ENCODE measurements at places on chromosomes 12 and 14.

DNA sequence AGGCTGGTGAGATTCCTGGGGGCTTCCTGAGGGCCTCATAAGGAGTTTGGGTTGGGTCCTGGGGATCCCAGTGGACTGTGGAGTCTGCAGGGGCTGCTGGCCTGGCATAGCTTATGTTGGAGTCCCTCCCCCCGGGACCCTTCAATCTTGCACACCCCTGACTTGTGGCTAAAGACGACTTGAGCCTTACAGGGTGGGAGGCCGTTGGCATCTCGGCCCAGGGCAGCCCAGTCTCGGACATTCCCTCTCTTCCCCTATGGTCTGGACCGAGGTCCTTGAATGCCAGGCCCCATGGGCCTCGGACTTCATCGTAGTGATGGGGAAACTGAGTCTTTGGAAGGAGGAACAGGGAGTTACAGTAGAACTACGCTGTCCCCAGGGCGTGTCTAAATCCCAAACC lies 12.5 kb downstream of the RTL1 start:
- DNase-seq, result no peak

DNA sequence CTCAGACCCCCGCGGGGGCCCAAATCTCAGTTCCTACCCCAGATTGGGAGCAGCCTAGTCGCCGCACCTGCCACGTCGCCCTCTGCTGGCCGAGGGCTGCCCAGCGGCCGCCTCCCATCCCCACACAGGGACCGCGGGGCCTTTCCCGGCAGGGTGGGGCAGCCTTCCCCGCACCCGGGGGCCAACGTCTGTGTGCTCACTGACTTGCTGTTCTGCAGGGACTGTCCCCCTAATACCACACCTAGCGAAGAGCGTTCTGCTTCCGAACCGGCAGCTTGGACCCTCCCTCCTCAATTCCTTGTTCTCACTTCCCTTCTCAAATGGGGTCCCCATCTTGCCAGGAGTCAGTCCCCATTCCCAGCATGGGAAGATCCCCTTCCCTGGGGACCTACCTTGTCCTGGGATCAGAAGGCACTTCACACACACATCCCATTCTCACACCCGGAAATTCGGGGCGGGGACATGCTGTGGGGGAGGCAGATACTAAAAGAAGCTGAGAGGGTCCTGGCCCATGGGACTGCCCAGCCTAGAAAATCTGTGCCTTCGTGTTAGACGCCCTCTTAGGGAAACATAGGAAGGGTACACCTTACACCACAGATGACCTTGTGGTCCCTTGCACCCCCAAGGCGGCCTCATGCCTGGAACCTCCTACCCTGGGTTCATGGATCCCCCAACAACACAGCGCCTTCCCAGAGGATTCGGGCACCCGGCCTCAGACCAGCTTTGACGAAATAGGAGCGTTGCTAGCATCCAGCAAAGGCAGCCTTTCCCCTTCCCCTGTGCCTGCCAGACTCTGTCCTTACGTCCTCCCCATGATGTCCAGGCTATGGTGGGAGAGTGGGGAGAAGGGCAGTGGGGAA lies 16.4 kb downstream of the ACVRL1 start:
- DNase-seq, result peak; percentile 42

GRCh38 chr14:90079576-90079975 lies 17.8 kb downstream of the KCNK13 start:
- no peak for DNase-seq

- DNase-seq, result no peak
Measured at GRCh38 chr12:43282106-43282505, 269.9 kb downstream of the ADAMTS20 start.

DNA sequence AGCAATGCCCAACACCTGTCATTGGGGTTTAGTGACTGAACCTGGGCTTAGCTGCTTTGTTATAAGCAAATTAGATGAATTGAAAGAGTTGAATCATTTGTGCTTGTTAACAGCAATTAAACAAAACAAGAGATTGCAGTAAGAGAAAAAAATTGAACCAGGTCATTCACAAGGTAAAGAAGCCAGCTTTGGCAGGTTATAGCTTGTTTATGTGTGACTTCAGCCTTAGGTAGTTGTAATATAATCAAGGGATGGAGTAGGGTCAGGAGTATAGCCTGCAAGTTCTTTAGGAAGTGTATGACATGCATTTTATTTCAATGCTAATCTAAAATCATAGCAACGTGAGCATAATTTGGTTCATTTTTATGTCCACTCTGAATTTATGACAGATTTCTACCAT lies 63.4 kb upstream of the PLEKHG3 start:
- no peak for DNase-seq

DNA sequence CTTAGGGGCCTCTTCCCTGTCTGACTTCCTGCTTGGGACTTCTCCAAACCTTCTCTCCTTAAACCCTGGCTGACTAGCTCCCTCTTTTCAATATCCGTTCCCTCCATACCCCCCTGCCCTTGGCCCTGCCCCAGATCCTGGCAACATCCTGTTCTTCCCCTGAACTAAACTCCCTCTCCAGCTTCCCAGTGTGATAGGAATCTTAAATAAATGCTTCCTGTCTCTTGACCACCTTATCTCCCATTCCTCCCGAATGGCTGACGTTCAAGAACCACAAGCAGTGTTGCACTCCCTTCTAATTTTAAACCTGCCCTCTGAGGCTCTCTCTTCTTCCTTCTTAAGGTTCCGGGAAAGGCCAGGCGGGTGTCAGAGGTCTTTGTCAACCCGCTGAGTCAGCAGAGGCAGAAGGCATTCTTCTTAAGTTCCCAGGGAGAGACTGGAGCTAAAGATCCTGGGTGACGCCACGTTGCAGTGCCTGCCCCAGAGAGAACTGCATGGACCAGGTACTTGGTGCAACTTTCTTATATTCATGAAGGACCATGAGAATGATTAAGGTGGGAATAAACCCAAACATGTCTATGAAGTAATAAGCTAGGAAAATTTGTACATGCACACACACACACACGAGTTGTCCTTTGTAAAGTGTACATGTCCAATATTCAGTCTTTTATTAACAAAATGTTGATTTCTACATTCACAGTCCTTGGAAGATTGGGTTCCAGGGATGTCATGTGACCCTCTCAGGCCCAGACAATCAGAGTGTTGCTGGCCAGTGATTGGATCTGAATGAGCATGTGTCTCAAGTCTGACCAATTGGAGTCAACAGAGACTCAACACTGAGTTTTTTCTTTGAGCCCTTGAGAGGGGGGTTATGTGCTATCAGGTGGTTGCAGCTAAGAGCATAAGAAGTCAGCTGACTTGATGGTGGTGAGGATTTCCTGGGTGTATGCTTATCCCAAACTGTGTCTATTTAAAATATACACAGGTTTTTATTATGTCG lies 420.2 kb upstream of the TBX3 start:
- DNase-seq, result no peak

DNA sequence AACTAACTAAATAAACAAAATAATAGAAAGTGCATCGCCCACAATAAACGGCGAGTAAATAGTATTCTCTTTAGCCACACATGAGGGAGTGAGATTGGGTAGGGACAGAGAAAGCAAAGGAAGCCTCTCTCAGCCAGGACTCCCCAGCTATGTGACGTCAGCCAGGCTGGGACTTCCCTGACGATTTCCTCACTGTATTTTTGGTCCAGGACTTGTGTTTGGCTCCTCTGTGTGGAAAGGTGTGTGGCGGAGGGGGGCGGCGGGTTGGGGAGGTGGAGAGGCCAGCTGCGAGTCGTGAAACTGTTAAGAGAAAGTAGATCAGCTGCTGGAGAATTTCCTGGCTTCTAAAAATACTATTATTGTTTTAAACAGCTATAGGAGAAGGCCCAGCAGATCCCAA lies 1124.6 kb downstream of the AACS start:
- DNase-seq, result no peak

GRCh38 chr12:30757316-30757715 lies 2.6 kb upstream of the CAPRIN2 start:
- no peak for DNase-seq

DNA sequence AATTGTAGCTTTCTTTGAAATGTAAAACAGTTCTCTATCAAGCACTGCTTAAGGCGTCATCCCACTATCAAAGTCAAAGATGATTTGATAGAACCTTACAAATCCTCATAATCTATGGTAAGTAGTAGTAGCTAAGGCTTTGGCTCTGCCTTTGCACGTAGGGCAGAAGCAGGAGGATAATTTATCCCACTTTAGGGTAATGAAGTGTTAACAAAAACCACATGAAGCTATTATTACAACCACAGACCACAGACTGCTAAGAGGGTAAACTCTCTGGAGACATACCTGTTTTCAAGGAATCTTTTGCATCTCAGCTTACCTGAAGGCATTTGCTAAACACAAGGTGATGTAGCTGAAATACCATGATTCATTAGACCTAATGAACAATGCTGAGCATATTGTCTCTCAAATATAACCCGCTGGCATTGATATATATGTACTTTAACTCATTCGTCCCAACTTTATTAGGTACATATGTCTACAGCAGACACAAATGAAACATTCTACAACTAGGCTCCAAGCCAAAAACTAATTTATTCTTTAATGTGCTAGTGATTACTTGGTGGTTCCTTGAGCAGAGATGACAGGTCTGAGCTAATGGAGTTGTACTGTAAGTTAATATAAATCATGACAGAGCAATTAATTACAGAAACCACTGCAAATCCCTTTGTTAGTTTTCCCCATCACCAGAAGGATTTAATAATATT lies 368.8 kb downstream of the ETNK1 start:
- DNase-seq, result no peak

- DNase-seq, result no peak
Measured at GRCh38 chr14:104294983-104295680, 156.7 kb downstream of the KIF26A start.

- DNase-seq, result no peak
Measured at GRCh38 chr14:77141214-77142004, at the start of gene ZDHHC22. Gene ZDHHC22, minus strand, starts transcription at chr14:77141791. Its CDS starts 2,053 bp downstream, at chr14:77139738.

DNA sequence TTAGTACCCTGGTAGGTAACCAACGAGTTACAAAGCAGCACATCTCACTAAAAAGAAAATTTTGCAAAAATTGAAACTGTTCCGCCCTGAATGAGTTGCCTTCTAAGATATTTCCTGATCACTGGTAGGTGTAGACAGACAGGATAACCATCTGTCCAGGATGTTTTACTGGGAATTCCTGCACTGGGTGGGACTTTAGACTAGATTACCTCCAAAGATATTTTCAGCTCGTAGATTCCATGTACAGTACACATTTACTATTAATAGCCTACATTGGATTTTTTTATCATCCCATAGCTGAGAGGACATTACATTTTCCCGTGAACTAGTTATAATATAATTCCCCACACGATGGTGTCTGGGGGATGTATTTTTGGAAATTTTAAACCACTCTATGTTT lies 139.6 kb downstream of the DYRK2 start:
- DNase-seq, result no peak

- no peak for DNase-seq
Measured at GRCh38 chr12:67826946-67827720, 162.1 kb upstream of the IFNG-AS1 start.

DNA sequence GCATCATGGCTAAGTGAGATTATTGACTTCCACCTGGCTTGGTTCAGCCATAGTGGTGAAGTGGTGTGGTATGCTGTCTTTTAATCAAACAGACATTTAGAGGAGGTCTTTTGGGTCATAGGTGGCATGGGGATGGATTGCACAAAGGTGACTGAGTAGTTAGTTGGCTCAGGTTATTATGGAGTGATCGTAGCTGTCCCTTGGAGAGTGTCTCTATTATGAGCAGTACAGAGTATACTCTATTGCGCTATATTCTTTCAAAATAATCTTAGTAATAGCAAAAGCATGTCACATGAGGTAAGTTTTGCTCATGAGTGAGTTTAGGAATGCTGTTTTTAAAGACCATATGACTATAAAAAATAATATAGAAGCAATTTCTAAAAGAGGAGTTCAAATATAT lies 60.4 kb downstream of the RASSF8 start:
- DNase-seq, result no peak

DNA sequence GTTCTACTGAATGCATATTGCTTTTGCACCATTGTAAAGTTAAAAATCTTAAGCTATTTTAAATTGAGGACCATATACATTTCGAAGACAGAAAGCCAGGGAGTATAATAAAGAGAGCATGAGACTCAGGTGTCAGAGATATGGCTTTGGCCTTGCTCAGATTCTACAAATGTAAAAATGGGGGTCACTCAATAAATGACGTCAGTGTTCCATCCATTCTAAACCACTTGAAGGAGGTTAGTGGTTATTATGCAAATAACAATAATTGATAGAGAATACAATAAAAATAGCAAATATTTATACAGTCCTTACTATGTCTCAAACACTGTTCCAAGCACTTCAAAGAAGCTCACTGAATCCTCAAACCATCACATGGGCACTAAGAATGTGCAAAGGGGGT lies 20.1 kb downstream of the RTN1 start:
- no peak for DNase-seq

DNA sequence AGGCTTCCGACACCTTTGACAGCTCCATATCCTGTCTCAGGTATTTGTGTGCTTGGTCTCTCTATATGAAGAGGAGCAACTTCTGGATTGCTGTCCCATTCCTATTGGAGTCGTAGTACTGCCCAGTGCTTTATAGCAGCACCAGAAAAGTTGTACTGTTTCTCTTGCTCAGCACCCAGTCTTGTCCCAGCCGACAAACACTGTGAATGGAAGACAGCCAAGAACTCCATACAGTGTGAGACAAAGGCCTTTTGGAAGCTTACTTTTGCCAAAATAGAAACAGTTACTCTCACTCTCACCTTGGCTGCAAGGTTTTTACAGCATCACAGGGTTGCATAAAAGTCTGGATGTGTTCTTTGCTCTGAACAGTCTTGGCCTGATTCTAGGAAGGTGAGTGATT lies 105.3 kb downstream of the TGFB3 start:
- DNase-seq, result no peak
